ENCODE measurements at places on chromosomes 2 and 18.

- DNase-seq: no peak
Observed at GRCh38 chr18:38115201-38115600, 549.6 kb upstream of the CELF4 start.

GRCh38 chr2:30769891-30770462 lies 37.3 kb downstream of the CAPN13 start:
- DNase-seq: no peak

DNA sequence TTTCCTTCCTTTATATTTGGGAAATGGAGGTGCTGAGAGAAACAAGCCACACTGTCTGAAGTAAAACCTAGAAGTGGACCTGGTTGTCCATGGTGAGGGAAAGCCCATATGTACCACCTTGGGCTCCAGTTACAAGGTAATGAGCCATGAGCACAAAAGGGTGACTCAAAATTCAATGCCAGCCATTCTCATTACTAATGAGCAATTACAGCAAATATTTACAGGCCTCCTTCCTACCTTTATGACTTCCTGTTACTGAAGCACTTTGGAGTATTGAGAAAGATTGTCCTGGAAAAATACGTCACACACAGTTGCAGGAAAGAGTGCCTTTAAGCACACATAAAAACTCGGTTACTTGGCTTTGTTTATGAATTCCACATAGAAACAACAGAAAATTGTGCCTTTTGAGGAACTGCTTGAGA lies 9.1 kb downstream of the EPAS1 start:
- DNase-seq: no peak

DNA sequence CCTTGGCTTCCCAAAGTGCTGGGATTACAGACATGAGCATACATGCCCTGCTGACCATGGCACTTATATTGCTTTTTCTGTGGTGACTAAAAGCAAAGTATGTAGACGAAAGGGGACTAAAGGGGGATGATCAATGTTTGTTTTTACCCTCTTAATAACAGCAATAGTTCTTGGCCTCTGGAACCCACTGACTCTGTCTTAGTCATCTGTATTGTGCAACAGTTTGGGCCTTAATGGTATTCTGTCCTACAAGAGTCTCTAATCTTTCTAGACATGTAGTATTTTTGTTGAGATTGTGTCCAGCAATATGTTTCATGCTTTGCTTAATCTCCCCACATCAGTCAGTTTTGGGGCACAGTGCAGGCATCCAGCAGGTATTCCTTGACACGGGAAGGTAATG lies 359.9 kb upstream of the FANCL start:
- no peak for DNase-seq

GRCh38 chr2:160213511-160213910 lies 13.4 kb upstream of the ITGB6 start:
- DNase-seq: no peak

GRCh38 chr2:201406077-201406662 lies 45.1 kb downstream of the TRAK2 start:
- no peak for DNase-seq

GRCh38 chr18:48929941-48930713 lies 20.6 kb downstream of the SMAD7 start:
- no peak for DNase-seq

DNA sequence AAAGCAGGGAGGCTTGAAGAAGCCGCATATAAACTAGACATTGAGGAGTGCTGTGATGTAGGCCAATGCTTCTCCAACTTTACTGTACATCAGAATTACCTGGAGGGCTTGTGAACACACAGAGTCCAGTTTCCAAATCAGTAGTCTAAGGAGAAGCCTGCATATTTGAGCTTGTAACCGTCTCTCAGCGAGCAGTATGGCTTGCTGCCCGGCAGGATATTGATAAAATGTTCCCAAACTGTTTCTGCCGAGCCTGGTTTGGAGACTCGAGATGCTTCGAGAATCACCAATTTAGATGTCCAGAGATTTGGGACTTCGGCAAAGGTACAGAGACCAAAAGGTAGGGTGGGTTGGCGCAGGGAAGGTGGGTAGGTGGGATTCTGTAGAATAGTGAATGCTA lies 11.0 kb upstream of the RAB31 start:
- no peak for DNase-seq

- DNase-seq: no peak
Observed at GRCh38 chr18:5430131-5430530, 113.7 kb downstream of the EPB41L3 start.

DNA sequence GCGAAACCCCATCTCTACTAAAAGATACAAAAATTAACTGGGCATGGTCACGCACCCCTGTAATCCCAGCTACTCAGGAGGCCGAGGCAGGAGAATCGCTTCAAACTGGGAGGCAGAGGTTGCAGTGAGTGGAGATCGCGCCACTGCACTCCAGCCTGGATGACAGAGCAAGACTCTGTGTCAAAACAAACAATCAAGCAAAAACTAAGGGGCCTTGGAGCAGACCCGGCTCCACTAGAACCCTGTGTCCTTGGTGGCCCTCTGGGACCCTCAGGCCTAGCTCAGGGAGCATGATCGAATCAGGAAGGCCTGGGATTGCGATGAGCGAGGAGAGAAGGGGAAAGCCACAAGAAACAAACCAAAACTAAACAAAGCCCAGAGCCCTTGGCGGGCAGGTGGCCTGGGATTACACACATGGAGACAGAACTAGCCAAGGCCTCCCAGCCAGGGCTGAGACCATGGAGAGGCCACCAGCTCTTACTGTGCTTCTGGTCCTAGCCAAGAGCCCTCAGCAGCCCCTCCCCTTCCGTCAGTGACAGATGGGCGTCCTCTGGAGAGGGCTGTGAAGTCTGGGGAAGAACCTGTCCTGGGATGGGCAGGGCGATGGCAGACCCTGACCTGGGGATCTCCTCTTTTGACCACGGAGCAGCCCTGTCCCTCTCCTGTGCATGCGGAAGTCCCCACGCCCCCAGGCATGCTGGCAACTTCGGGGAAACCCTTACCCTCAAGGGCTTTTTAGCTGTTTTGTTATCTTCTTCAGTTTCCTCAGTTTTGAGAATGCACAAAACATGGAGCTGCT lies 27.4 kb upstream of the CATIP start:
- no peak for DNase-seq

- DNase-seq: no peak
Observed at GRCh38 chr18:3060667-3061580, 48.0 kb upstream of the LPIN2 start.

DNA sequence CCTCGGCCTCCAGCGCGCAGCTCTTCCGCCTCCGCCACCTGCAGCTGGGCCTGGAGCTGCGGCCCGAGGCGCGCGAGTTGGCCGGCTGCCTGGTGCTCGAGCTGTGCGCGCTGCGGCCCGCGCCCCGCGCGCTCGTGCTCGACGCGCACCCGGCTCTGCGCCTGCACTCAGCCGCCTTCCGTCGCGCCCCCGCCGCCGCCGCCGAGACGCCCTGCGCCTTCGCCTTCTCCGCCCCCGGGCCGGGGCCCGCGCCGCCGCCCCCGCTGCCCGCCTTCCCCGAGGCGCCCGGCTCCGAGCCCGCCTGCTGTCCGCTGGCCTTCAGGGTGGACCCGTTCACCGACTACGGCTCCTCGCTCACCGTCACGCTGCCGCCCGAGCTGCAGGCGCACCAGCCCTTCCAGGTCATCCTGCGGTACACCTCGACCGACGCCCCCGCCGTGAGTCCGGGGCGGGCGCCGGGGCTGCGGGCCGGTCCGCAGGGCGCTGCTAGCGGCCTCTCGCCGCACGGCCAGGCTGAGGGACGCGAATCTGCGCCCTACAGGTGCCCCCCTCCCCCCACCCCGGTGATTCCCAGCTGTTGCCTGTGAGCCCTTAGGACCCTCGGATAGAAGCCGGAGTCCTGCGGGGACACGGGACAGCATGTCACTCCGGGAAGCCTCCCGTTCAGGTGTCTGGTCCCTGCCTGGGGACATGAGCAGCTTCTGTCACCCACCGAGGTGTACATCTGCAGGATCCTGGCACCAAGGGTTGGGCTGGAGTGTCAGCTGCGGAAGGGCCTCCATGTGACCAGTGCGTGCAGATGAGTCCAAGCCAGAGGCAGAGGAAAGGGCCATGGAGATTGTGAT lies 616 bp downstream of the RNPEPL1 start:
- DNase-seq: peak; percentile 38

GRCh38 chr18:56327191-56327885 lies 311.1 kb downstream of the TXNL1 start:
- no peak for DNase-seq

DNA sequence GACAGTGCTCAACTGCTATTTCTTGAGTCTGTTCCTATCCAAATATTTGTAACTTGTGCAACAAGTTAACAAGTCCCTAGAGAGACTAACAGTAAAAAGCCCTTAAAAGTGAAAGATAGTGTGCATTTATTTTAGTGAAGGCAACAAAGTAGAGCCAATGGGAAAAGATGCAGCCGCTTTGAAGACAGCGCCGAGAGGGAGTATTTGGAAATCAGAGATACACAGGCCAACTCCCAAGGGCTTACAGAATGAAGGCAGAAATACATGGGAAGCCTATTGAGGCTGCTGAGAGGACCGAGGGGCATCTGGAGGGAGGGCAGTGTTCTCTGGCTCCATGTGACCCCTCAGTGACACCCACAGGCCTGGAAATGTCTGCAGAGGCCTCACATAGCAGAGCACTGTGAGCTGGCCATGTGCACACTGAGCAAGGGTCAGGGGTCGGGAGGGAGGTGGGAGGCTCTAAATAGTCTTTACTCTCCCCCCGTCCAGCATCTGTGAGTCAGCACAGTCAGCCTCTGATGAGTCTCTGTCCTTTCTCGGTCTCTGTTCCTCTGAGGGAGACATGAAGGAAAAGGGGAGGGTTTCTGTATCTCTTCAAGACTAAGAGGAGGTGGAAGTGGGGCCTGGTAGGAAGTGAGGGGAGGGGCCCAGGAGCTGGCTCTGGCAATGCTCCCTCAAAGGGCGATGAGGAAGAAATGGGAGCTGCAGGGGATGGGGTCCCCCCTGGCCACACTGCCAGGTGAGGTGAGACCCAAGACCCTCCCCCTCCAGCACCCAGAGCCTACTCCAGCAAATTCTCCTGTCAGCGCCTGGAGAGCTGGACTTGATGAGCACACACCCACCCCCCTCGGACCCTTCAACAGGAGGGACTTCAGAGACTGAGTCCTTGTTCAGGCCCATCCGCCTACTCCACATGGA lies 133.6 kb downstream of the SP3 start:
- DNase-seq: no peak

DNA sequence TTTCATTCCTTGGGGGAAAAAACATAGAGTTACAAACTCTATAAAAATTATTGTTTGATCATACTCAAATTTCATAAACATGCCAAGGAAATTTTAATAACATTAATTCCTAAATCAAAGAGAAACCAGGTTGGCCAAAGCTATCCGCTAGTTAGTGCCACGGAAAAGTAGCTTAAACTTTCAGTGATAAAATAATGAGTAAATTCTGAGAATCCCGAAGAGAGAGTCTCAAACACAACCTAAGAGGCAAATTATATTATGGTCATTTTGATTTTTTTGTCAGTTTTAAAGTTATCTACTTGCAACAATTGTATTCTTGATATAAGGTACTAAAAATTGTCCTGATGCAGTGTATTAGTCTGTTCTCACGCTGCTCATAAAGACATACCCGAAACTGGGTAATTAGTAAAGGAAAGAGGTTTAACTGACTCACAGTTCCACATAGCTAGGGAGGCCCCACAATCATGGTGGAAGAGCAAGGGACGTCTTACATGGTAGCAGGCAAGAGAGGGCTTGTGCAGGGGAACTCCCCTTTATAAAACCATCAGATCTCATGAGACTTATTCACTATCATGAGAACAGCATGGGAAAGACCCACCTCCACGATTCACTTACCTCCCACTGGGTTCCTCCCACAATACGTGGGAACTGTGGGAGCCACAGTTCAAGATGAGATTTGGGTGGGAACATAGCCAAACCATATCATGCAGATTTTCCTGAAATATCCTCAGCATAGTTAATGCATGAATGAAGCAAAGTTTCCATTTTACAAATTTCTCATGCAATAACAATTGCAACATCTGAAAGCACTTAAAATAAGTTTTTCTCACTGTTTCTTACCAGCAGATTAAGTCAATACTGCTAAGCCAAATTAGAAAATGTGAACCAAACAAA lies 205.9 kb upstream of the STK17B start:
- no peak for DNase-seq

GRCh38 chr2:159968279-159968900 lies 94.0 kb downstream of the PLA2R1 start:
- no peak for DNase-seq

GRCh38 chr2:102025016-102025501 lies 33.3 kb downstream of the IL1R2 start:
- no peak for DNase-seq

GRCh38 chr2:59968441-59968840 lies 585.0 kb downstream of the BCL11A start:
- DNase-seq: no peak

DNA sequence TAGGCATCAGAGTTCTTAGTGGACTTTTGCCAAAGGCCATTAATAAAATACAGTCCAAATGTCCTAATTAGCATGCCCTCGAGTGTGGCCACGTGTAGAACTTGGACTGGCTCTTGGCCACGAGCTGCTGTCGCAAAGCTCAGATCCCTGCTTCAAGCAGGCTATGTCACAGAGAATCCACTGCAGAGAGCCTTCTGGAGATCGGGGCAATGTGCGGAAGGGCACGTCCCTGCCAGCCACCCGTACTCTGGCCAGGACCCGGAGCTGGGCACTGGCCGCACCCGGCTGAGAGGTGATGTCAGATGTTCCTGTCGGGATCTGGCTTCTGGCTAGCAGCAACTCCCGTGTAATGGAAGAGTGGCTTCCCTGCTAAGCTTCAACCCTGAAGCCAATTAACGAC lies 432.7 kb upstream of the ID2 start:
- DNase-seq: no peak

DNA sequence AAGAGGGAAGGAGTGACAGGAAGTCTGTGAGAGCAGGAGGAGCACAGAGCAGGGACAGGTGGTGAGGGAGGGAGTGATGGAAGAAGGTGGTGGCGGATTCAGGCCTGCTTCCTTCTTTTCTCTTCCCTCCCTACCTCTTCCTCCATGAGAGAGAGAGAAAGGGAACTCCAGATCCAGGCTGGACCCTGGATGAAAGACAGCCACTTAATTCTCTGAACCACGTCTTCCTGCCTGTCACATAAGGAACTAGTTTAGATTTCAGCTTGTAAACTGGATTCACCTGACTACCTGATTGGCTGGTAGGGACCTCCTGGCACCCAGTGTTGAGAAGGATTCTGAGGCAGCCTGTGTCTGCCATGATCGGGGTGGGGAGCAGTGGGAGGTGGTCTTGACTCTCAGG lies 48.9 kb downstream of the PAX8 start:
- DNase-seq: no peak

GRCh38 chr2:150630587-150631235 lies 143.2 kb upstream of the RND3 start:
- no peak for DNase-seq

GRCh38 chr2:94870440-94871225 lies 597 bp upstream of the TEKT4 start:
- DNase-seq: no peak

Measured in stimulated activated CD8-positive, alpha-beta memory T cell treated with anti-CD3 and anti-CD28 coated beads, Interleukin-2, amount 100 ng/mL, for 1 hour (primary cell).